ENCODE measurements at places on chromosomes 1 and 21.

DNA sequence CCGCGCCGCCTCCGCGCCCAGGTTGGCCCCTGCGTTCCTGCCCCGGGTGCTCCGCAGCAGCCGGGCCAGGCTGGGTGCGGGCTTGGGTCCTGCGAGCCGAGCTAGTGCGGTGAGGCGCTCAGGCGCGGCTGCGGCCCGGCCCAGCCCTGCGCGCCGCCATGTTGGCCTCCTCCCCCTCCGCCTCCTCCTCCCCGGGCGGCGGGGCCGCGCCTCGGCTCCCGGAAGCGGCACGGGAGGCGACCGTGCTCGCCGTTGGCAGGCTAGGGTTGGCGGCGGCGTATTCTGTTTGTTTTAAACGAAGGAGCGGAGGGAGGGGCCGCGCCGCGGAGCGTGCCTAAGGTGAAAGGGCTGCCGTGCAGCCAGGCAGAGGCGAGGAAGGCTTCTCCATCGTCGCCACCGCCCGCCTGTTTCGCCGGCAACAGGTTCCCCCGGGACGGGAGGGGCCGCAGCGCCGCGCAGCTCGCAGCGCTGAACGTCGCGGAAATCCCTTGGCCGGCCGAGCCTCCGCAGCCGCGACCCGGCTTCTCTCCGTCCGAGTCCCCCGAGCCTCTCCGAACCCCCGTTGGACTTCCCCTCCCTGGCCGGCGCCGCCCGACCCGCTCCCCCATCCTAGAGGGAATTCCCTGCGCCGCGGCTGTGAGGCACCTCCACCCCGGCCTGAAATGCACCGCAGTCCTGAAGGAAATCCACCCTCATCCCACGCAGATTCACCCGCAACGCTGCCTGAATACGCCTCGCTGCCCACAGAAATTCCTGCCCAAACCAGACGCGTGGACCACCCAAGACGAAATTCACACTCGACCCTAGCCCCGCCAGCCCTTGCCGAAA lies at the start of gene USP24:
TSS of gene USP24 (minus strand) at position 171 of the 828 bp plus-strand sequence. CDS start 251 bp downstream, outside the sequence.
- peak; percentile 92 for DNase-seq

DNA sequence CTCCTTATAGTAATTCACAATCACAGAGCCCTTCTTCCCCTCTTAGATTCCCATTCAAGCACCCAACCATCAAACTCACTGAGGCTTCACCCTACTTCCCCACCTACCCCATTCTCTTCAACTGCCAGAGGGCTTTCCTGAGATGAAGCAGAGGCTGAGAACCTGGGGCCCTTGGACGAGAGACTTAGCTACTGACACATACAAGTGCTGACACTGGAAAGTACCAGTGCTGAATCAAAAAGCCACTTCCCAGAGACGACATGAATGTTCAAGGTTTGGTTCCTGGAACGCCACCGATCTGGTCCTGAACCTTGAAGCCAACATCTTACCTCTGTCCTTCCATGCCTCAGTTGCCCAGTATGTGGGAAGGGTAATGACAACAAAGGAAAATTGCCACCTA lies 16.6 kb upstream of the RAP1A start:
- no peak for DNase-seq

DNA sequence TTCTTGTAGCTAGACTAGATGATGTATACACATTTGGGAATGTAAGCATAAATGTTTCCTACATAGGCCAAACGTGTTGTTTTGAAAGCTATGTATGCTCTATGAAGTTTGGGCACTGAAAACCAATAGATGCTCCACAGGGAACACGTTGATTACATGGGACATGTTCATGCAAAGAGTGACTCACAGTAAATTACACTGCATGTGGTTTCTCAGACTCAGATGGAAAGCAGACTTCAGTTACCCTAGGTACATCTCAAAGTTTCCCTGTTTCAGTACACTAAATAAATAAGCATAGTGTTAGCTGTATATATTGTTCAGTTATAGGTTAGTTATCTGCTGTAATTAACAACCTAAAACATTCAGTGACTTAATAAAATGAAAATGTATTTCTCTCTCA lies 301.9 kb upstream of the RUNX1 start:
- DNase-seq, result no peak

DNA sequence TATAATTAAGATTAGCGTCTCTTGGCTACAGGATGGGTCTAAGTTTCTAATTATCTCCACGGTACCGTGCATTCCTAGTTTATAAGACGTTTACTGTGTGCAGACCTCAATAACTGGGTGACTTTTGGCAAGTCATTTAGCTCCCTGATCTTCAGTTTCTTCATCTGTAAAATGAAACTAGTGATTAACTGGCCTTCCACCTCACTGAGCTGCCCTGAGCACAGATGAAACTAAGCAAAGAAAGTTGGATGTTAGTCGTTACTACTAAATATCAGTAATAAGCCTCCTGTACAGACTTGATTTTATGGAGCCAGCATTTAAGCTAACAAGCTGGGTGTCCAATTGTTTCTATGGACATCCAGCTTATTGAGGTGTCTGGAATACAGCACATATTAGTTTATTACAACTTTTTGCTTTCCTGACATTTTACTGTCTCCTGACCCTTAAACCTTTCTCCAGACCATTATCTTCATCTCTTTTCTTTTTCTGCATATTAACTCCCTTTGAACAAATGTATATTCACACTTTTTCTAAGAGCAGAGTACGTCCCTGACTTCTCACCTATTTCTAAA lies 1.1 kb downstream of the CR2 start:
- no peak for DNase-seq

DNA sequence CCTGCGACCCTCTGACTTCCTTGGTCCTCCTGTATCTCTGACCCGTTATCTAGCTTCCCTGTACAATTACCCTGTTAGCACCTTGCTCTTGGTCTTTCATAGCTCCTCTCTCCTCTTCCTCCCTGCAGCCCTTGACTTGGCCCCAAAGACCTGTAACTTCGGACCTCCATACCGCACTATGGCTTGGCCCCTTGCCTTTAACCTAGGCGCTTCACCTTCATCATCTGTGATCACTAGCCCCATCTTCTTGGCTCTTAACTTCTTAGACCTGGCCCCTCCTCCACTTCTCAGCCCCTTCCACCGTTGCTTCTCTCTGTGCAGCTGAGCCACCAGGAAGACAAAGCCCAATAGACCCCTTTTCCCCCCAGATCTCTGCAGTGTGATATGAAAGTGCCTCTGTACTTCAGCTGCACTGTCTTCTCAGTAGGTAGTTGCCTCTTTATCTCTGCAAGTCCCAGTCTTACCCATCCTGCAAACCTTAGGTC lies 740 bp downstream of the ZNF691 start:
- DNase-seq, result no peak

DNA sequence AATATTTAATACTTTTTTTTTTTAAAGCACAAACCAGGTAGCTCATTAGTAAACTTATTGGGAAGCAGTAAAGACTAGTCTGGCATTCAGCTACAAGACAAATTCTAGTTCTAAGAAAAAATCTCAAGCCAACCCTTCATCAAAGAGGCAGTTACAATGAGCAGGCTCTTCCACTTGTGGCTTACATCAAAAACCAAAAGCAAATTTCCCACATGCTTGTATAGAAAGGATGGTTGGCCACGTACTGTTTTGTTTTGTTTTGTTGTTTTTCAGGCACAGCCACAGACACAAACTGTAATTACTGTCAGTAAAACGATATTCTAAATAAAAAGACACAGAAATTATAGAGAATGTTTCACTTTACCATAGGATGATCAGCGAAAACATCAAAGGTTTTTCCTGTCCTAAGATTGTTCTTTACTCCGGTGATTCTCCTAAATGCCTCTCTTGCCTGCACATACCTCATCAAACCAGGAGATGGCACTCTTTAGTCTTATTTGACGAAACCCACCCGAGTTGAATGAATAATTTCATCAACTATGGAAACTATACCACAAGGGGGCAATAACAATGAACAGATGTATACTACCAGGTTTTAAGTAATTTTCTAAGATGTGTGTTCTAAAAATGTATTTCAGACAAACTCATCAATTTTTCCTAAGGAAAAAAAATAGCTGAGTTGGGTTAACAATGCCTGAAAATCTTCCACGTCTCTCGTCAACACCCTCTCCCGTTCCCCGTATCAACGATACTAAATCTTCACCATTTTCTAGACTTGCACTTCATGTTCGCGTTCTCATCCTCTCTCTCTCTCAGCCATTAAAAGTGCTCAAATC lies 26.9 kb downstream of the RPL5 start:
- DNase-seq, result no peak

- DNase-seq, result no peak
These were observed 80.0 kb downstream of the CAMK2N1 start for GRCh38 chr1:20405893-20406604.

- no peak for DNase-seq
These were observed 31.1 kb downstream of the TNFRSF8 start for GRCh38 chr1:12094180-12094579.

DNA sequence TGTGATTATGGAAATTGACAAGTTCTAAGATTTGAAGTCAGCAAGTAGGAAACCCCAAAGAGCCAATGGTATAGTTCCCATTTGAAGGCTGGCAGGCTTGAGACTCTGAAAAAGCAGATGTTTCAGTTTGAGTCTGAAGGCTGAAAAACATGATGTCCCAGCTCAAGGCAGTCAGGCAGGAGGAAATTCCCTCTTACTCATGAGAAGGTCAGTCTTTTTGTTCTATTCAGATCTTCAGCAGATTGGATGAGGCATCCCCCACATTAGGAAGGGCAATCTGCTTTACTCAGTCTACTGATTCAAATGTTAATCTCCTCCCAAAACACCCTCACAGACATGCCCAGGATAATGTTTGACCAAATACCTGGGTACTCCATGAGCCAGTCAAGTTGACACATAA lies 372.5 kb upstream of the ST6GALNAC5 start:
- no peak for DNase-seq

DNA sequence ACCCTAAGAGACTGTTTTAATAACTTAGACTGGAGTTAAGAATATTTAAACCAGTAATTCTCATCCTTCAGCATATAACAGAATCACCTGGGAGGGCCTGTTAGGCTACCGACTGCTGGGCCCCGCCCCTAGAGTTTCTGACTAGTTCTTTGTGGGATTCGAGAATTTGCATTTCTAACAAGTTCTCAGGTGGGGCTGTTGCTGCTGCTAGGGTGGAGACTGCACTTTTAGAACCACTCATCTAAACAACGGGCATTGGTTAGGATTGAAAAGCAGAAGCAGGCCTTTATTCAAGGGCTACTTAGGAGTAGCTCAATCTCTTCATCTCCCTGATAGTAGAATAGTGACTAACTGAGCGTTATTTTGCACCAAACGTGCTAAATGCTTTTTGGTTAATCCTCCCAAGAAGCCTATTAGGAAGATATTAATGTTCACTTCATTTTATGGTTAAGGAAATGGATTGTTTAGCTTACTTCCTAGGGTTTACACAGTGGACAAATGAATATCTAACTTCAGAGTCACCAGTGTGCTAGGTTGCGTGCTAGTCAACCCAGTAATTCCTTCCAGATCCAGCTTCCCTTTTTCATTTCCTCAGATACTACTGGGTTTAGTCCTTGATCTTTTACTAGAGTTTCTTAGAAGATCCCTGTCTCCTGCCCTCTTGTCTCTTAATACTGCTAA lies 31.1 kb upstream of the UAP1 start:
- no peak for DNase-seq
